Spinal cord (tissue), 10 donors: ENCODE measurements at places on chromosomes 5 and 9. TPM values are rescaled to one million over a fixed set of nuclear protein-coding genes. Genes with fewer than 3 reads are reported as not detected.

GRCh38 chr5:9977070-9977469 is 272.6 kb downstream of the ATPSCKMT start:
- no peak overlapping the region for H3K27ac ChIP-seq
- H3K27me3 ChIP-seq, result no peaks in the 10 kb centered on the region
- no peaks in the 10 kb centered on the region for H3K36me3 ChIP-seq
- H3K4me1 ChIP-seq, result no peaks in the 10 kb centered on the region

DNA sequence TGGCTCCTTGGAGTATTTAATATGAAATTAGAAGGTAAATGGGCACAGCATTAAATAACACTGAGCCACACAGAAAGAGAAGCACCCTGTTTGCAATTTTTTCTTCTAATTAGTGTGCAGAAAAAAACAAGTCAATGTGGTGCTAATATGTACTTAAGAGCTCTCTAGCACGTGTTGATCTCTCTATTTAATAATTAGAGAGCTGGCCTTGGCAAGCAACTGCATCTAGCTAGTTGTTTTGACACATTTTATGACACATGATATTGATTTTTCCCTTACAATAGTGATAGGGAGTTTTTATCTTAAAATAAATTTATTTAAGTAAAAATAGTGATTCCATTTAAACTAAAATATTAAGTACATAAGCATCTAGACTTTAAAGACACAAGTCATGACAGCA is 54.5 kb upstream of the NUDT12 start:
- no peak overlapping the region for H3K4me3 ChIP-seq
- no peaks in the 10 kb centered on the region for H3K27me3 ChIP-seq
- H3K4me1 ChIP-seq, result no peaks in the 10 kb centered on the region
- DNase-seq, result no peak
- H3K36me3 ChIP-seq, result no peaks in the 10 kb centered on the region

GRCh38 chr9:76651119-76651705 is 113.0 kb upstream of the PCA3 start:
- no peaks in the 10 kb centered on the region for H3K4me1 ChIP-seq
- H3K27me3 ChIP-seq, result no peaks in the 10 kb centered on the region
- H3K27ac ChIP-seq, result no peak overlapping the region
- peaks cover 4% of the 10 kb centered on the region for H3K36me3 ChIP-seq
- no peak overlapping the region for H3K4me3 ChIP-seq

LIX1 gene
- total RNA-seq, result 22.3 TPM

DNA sequence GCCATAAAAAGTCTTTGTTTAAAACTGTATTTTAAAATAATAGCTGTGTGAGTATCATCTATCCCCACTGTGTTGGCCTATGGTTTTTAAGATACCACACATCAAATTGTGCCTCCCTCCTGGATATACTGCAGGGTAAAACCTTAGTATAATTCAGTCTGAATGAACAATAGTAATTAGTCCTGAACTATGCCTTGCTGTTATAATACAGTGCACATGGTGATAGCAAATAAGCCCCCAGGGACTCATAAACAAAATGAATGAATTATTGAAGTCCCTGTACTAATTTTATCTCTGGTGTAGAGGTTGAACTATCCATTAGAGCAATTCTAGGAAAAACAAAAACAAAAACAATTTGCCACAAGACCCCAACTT is 142.7 kb upstream of the ADAMTSL1 start:
- H3K4me1 ChIP-seq, result no peaks in the 10 kb centered on the region
- H3K36me3 ChIP-seq, result no peaks in the 10 kb centered on the region
- no peak overlapping the region for H3K27ac ChIP-seq
- no peaks in the 10 kb centered on the region for H3K27me3 ChIP-seq
- no peak overlapping the region for H3K4me3 ChIP-seq
- no peak for DNase-seq

MED7 gene
- 23.2 TPM for total RNA-seq

DNA sequence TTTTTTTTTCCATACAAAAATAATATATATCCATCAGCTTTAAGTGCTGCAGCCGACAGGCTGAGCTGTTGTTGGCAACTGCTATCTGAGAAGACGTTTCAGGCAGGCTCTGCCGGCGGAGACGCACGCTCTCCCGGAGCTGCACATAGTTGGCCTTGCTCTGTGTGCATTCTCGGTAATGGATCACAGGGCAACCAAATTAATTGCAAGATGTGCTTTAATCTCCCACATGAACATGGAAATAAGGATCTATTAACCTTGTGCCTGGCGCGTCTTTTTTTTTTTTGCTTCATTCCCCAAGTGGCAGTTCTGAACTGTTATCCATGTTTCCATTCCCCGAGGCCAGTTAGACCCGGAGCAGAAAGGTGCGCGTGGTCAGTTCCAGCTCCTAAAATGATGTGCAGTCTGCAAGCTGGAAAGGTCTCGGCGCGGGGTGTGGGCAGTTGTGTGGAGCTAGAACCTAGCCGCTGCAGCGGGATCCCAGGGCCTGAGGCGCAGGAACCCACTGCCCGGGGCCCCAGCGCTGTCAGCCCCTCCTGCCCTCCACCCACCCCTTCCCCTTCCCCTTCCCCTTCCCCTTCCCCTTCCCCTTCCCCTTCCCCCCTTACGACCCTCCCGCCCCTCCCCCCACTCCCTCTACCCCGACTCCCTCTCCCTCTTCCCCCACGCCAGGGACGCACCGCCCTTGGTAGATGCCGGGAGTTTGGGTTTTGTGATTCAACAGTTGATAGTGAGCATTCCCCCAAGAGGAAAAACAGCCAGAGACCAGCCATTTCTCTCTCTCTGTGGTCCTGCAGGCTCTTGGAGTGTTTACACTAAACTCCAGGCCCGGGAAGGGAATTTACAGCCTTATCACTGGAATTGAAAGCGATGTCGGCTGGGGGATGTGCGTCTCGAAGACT is 137.8 kb downstream of the CEP120 start:
- H3K27ac ChIP-seq, result peak overlapping the region; percentile 86
- DNase-seq, result peak; percentile 28

SET gene
- 445 TPM for total RNA-seq

DNA sequence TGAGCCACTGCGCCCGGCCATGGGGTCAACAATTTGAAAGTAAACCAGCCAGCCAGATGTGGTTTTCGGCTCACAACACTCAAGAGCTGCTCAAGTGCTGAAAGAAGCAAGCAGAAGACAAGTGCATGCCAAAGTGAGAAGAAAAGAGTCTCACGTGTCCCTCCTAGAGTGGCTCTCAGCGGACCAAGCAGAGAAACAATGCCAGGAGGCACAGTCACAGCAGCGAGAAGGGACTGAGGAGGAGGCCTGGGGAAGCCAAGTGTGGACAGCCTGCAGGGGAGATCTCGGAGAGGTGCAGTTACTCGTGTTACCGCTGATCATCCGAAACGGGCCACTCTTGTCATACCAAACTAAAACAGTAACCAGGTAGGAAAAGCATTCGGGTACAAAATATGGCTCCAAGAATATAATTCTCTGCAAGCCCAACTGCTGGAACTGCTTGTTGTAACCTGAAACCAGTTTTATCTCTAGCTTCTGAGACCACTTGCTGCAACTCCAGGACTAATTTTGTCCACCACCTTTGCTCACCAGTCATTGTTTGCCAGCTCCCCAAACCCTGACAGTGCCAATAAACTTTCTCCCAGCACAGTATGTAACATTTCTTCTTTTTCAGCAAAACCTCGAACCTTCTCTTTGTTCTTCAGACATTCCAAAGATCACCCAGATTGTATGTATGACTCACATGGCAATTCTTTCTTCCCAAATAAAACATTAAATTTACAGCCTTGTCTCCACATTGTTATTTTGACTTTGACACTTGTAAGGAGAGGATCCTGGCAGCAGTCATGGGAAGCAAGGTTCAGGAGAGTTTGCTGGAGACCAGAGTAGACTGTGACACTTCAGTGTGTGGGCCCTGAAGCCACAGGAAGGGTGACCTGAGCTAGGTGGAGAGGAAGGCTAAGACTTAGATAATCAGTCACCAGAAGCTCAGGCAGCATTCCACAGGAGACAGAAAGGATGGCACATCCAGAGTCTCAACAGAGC is 6.3 kb downstream of the SLC35D2 start:
- H3K27me3 ChIP-seq, result no peaks in the 10 kb centered on the region
- no peak overlapping the region for H3K27ac ChIP-seq
- no peak overlapping the region for H3K4me3 ChIP-seq
- no peak for DNase-seq
- H3K36me3 ChIP-seq, result no peaks in the 10 kb centered on the region

C9 gene
- 0.10 TPM for total RNA-seq

DNA sequence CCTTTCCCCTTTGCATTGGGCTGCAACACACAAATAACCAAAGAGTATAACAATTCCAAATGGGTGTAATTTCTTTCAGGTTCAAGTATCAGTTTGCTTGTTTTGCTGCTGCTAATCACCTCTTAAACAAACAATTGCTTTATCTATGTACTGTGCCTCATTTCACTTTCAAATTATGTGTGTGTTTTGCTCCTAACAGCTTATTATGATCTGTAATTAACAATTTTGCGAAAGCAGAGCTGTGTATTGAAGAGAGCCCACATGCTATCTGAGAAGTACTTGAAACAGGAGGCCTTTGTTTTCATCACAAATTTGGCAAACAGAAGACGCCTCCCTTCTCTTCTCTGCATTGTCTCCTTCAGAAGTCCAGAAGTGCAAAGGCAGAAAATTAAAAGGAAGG is 312.0 kb downstream of the TLE1 start:
- no peaks in the 10 kb centered on the region for H3K36me3 ChIP-seq
- peaks cover 15% of the 10 kb centered on the region for H3K4me1 ChIP-seq
- no peak overlapping the region for H3K27ac ChIP-seq
- peak; percentile 24 for DNase-seq
- no peaks in the 10 kb centered on the region for H3K27me3 ChIP-seq

DNA sequence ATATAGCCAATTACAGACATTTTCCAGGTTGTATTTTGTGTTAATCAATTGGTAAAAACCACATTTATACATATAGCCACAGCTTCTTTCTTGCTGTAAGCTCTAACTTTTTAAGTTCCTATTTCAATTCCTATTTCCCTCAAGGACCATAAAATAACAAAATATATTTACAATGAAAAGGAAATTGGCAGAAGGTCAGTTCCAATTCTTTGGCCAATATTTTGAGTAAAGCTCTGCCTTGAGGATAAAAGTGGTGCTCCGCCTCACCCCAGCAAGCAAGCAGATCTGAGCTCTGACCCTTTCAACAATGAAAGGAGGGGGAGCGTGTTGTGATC is 203.4 kb upstream of the RASEF start:
- no peaks in the 10 kb centered on the region for H3K36me3 ChIP-seq
- no peak for DNase-seq
- H3K4me3 ChIP-seq, result no peak overlapping the region
- H3K27me3 ChIP-seq, result no peaks in the 10 kb centered on the region
- H3K27ac ChIP-seq, result no peak overlapping the region

DNA sequence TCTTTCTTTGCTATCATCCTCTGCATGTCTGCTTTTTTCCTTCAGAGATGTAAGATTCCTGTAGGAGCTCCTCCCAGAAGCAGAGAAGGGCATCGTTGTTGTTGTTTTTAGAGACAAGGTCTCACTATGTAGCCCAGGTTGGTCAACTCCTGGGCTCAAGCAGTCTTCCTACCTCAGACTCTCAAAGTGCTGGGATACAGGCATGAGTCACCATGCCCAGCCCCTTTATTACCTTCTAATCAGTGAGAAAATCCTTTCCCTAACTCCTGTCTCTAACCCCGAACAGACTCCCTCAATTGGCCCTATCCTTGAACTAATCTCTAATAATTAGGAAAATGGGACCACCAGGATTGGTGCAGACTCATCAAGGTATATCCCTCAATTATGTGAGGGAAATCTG is 64.4 kb downstream of the GALNT10 start:
- H3K27me3 ChIP-seq, result no peaks in the 10 kb centered on the region
- no peak overlapping the region for H3K27ac ChIP-seq
- no peak for DNase-seq
- H3K4me1 ChIP-seq, result no peaks in the 10 kb centered on the region

EPB41L4B gene
- 12.2 TPM for total RNA-seq

SPATA9 gene
- total RNA-seq, result 0.40 TPM

DNA sequence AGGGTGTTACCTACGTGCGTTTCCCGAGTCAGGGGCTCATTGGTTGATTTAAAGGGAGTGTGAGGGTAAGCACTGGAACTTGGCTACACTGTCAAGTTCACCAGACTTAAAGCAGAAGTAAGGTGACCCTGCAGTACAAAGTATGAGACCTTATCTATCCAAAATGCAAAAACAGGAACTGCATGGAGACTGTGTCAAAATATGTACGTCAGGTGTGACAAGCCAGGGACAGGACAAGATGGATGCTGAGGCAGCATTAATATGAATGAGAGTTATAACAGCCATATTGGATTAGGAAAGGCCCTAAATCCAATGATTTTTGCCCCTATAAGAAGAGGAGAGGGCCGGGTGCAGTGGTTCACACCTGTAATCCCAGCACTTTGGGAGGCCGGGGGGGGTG is 15.4 kb upstream of the SUSD3 start:
- no peak overlapping the region for H3K4me3 ChIP-seq
- H3K27ac ChIP-seq, result no peak overlapping the region
- no peaks in the 10 kb centered on the region for H3K27me3 ChIP-seq
- H3K4me1 ChIP-seq, result peaks cover 3% of the 10 kb centered on the region

- H3K4me3 ChIP-seq, result no peak overlapping the region
- H3K27ac ChIP-seq, result no peak overlapping the region
- no peak for DNase-seq
- H3K27me3 ChIP-seq, result no peaks in the 10 kb centered on the region
- peaks cover 11% of the 10 kb centered on the region for H3K4me1 ChIP-seq
Measured at GRCh38 chr9:131029574-131029952, 20.6 kb downstream of the LAMC3 start.

- H3K36me3 ChIP-seq, result peaks cover 45% of the 10 kb centered on the region
- no peak for DNase-seq
- no peak overlapping the region for H3K27ac ChIP-seq
- H3K27me3 ChIP-seq, result no peaks in the 10 kb centered on the region
Measured at GRCh38 chr5:1794901-1795290, 4.7 kb downstream of the MRPL36 start.

CCL27 gene
- 0.66 TPM for total RNA-seq

OR1J2 gene
- not detected for total RNA-seq

GRCh38 chr9:6931913-6932312 is 174.1 kb downstream of the KDM4C start:
- no peaks in the 10 kb centered on the region for H3K4me1 ChIP-seq
- H3K27me3 ChIP-seq, result no peaks in the 10 kb centered on the region
- no peak overlapping the region for H3K27ac ChIP-seq

- H3K4me1 ChIP-seq, result no peaks in the 10 kb centered on the region
- H3K36me3 ChIP-seq, result no peaks in the 10 kb centered on the region
- DNase-seq, result no peak
- no peak overlapping the region for H3K27ac ChIP-seq
Measured at GRCh38 chr9:124458441-124458840, 8.2 kb downstream of the ADGRD2 start.

IGIP gene
- 34.4 TPM for total RNA-seq

GRCh38 chr9:74554751-74555419 is 57.8 kb downstream of the RORB start:
- H3K4me3 ChIP-seq, result no peak overlapping the region
- H3K27me3 ChIP-seq, result peaks cover 5% of the 10 kb centered on the region
- H3K36me3 ChIP-seq, result no peaks in the 10 kb centered on the region
- no peak for DNase-seq
- peaks cover 3% of the 10 kb centered on the region for H3K4me1 ChIP-seq

GRCh38 chr9:116843863-116844620 is 156.9 kb downstream of the TRIM32 start:
- no peaks in the 10 kb centered on the region for H3K36me3 ChIP-seq
- no peaks in the 10 kb centered on the region for H3K4me1 ChIP-seq
- H3K27ac ChIP-seq, result no peak overlapping the region
- DNase-seq, result no peak
- no peaks in the 10 kb centered on the region for H3K27me3 ChIP-seq
- no peak overlapping the region for H3K4me3 ChIP-seq

ORM2 gene
- 0.28 TPM for total RNA-seq
